ENCODE measurements at places on chromosomes 7 and 10. TPM values are rescaled to one million over a fixed set of nuclear protein-coding genes. Genes with fewer than 3 reads are reported as not detected.

PITRM1 gene
- polyA plus RNA-seq, result 23.2 TPM

FGFR2 gene
- not detected for polyA plus RNA-seq

INMT gene
- not detected for polyA plus RNA-seq

WASHC2C gene
- 12.4 TPM for polyA plus RNA-seq

BICC1 gene
- polyA plus RNA-seq, result 0.14 TPM

PAPOLB gene
- not detected for polyA plus RNA-seq

NODAL gene
- polyA plus RNA-seq, result not detected

ADAP1 gene
- 49.1 TPM for polyA plus RNA-seq

OPALIN gene
- polyA plus RNA-seq, result not detected

SGMS1 gene
- 20.4 TPM for polyA plus RNA-seq

GRCh38 chr10:29056729-29057128, 232.1 kb upstream of the LYZL1 start:
- DNase-seq, result no peak

GRCh38 chr7:131745390-131746248, 189.2 kb upstream of the PODXL start:
- no peak for DNase-seq

DNA sequence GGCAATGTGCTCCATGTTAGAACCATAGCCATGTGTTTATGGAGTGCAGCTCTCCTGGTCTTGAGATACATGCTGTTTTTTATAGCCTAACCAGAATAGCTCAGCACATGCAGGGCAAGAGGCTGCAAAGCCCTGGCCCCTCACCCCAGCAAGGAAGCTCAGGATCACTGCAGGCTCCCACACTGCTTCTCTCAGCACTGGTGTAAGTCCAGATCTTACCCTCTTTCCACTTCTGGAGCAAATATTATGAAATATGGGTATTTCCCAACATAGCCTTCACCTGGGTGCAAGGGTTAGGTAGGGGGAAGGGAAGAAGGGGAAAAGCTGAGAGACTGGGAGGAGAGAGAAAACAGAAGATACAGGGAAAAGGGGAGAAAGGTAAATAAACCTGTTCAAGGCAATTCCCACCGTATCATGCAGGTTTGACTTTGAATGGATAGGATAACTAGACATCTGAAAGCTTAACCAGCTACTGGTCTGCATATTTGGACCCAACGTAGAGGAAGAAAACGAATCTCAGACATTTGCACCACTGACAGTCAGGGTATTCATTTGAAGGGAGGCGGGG, 19.7 kb downstream of the SKIDA1 start:
- DNase-seq, result no peak

DNA sequence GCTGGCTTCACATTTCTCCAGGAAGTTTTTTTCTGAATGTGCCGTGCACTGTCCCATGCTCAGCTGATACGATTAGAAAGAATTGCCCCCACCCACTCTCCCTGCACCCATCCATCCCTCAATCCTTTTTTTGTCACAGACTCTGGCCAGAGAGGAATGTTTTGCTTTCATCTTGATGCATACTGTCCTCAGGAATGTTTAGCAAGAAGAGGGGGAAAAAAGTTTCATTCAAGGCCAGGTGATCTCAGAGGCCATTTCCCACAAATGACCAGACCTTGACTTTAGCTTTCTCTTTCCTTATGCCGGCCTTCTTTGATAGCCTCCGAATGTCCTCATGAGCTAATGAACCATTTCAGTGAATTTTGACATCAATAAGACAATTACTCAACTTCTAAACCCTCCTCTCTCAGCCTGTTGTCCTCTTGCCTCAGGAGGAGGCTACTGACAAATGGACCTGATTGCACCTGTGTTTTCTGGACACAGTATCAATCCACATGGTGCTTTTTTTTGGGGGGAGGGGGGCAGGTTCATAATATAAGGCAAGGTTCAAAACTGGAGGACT, 105.0 kb upstream of the KLF6 start:
- no peak for DNase-seq

GRCh38 chr7:157007470-157008066, 2.9 kb downstream of the MNX1 start:
- DNase-seq, result no peak

DNA sequence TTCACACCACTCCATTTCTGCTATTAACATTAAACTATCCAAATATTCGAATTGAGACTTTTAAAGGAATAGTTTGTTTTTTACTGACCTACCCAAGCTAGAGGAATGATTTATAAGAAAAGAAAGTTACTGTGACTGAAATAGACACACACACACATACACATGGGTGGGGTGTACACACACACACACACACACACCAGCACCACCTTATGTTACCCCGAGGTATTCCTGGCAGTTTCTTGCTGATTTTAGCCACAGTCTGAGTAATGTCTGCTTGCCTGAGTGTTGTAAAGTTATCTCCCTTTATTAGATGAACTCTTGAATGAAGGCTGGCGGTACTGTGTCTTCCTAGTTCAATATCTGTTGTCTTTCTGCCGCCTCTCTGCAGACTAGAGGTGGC, 91.3 kb upstream of the PRKG1 start:
- DNase-seq, result no peak

DNA sequence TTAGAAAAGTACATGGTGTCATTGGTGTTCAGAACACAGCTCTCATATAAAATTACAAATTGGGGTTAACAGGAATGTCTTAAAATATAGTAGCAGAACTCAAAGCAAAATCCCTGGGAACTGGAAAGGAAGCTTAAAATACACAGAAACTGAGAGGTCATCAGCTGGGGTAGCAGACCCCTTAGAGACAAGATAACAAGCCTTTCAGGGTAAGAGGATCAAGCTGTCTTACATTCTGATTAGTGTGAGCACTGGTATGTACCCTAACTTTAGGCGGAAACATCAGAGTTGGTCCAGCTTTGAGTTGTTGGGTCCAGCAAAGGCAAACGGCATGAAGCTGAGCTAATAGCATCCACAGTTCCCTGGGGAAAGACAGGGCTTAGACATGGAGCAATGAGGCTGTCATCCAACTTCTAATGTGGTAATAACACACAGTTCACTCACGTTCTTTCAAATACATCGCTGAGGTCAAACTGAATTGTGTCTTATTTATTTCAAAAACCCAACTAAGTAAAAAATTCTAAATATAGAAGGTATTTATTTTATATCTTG, 32.6 kb downstream of the ARHGAP21 start:
- no peak for DNase-seq

DNA sequence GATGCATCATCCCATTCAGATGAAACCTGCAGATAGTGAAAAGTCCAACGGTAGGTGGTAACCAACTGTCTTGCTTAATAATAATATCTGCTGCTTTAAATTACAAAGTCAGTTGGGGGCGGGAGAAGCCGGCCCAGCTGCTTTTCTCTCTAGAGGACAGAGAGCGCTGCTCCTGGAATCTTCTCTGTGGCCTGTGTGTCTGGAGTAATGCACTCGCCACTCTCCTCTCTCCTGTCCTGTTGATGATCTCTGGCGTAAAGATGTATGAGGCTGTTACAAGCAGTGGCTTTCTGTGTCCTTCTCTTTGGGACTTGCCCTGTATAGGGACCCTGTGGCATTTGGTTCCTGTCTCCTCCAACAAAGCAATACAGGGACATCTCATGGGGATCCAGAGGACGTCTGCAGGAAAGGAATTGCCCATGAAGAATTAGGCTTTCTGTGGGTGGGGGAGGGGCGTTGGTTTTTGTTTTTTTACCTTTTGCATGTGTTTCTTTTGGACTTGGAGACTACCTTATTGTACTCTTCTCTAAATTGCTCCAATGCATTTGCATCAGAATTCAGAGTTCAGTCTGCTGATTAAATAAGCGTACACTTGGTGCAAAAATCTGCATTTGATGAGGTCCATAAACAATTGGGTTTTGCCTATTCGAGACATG, 231.6 kb downstream of the CELF2 start:
- DNase-seq, result no peak

DNA sequence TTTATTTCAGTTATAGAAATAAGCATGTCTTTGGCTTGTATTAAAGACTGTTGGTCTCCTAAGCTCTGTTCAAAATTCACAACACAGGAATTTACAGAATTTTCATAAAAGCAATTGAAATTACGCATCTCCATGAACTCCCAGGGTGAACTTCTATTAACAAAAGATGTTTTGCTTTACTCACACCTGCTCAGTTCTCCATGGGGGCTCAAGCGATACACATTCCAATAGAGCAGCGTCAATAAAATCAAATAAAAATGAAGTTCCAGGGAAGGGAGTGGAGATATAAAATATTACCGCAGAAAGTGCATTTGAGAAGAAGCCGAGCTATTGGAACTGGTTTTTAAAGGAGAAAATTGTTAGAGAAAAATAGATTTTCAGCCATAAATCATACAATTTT, 41.5 kb upstream of the ZNF438 start:
- no peak for DNase-seq

GRCh38 chr7:5564894-5565293, 141.3 kb upstream of the TNRC18 start:
- no peak for DNase-seq

GRCh38 chr7:19351341-19352304, 206.4 kb upstream of the FERD3L start:
- DNase-seq, result no peak

DNA sequence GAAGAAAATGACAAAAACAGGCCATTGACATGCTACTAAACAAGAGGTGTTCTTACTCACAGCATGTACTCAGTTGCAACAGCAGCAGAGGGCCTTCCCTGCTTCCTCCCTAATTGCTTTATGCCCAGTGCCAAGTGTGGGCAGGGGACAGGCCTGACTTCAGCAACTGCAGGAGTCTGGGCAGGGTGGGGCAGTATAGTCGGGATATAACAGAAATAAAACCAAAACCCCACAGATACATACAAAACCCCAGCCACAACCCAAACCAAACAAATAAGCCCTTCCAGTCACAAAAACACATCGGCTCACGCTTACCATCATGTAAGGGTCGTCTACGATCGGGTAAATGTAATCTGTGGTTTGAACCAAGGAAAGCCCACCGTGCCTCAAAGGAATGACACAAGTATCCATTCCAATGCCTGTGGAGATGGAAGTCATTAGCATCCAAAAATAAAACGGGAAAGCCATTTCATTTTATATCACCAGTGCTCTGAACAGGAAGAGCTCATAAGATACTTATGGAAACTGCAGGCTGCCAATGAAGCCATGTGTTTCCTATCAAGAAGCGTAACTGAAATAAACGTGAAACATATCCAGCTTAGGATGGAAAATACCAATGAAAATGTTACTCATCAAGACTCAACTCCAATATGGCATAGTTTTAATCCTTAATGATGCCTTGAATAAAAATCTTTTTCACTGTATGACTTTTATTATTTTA, 9.5 kb downstream of the SEPHS1 start:
- DNase-seq, result no peak

GRCh38 chr7:133572087-133572486, 319.2 kb downstream of the EXOC4 start:
- no peak for DNase-seq

- DNase-seq, result no peak
These were observed at the start of gene HOXA10 for GRCh38 chr7:27173956-27174873. Gene HOXA10 (minus strand): TSS chr7:27174320. CDS start chr7:27174306, 14 bp downstream.

GRCh38 chr7:76217942-76218566, 16.4 kb downstream of the SRRM3 start:
- DNase-seq, result no peak

- DNase-seq, result no peak
These were observed 62.0 kb upstream of the RNF32 start for GRCh38 chr7:156578578-156578940.

- DNase-seq, result no peak
These were observed 14.7 kb downstream of the MMS19 start for GRCh38 chr10:97483506-97483905.
